ENCODE measurements at places on chromosomes 1 and 21.

- DNase-seq = no peak
These were observed 29.6 kb downstream of the DUSP10 start for GRCh38 chr1:221712198-221712684.

- no peak for DNase-seq
These were observed 10.0 kb downstream of the MAP3K6 start for GRCh38 chr1:27356619-27357280.

DNA sequence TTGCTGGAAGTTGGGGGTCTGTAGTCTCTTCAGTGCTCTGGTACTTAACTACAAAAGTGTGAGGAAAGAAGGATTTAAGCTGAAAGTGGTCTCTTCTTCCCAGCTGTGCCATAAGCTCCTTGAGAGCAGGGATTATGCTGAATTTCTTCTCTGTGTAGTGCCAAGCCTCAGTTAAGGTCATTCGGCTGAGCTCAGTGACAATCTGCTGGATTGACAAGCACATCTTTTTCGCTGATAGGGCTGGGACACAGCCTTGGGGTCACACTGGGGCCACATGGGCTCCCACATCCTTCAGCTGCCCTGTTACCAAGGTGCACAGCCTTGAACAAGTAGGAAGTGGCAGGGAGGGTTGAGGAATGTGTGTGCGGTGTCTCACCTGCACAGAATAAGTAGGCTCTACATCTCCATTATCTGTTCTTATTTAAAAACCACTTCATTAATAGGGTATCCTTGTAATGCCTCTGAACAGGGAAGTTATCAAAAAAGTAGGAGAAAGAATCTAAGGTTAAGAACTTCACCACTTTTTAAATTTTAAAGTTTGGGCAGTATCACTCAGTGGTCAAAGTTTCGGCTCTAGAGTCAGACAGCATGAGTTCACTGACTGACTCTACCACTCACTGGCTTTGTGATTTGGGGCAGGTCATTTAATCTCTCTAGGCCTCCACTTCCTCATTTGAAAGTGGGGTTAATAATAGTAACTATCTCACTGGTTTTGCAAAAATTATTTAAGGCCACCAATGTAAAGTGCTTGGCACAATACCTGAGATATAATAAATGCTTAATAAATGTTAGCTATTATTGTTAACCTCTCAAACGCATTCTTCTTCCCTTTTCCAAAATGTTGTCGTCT, 10.3 kb downstream of the ZBTB40 start:
- DNase-seq = no peak

- DNase-seq = no peak
These were observed 559.0 kb upstream of the DAB1 start for GRCh38 chr1:57982852-57983251.

DNA sequence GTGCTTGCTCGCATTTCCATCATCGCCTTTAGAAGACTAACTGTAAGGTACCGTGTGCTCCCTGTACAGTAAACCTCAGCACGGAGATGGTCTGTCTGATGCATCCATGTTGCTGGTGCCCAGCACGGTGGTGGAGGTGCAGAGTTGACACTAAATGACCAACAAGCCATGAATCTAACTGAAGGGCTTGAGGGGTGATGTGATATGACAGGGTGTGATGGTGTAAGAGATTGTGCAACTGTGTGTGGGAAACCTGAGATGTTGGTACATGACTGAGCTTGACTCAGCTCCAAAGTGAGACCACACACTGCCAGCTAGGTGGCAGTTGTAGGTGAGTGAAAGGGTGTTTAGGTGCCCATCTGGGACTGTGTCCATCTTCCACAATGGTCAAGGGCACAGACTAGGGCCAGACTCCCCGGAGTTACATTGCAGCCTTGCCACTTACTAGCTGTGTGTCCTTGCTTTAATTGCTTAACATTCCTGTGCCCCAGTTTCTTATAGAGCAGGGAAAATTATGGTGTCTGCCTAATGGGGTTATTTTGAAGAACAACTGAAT, 21.4 kb downstream of the SLC2A1 start:
- no peak for DNase-seq

GRCh38 chr1:169484683-169485430, 887 bp downstream of the SLC19A2 start:
- no peak for DNase-seq

GRCh38 chr1:219385787-219386427, 212.2 kb downstream of the LYPLAL1 start:
- peak; percentile 88 for DNase-seq

DNA sequence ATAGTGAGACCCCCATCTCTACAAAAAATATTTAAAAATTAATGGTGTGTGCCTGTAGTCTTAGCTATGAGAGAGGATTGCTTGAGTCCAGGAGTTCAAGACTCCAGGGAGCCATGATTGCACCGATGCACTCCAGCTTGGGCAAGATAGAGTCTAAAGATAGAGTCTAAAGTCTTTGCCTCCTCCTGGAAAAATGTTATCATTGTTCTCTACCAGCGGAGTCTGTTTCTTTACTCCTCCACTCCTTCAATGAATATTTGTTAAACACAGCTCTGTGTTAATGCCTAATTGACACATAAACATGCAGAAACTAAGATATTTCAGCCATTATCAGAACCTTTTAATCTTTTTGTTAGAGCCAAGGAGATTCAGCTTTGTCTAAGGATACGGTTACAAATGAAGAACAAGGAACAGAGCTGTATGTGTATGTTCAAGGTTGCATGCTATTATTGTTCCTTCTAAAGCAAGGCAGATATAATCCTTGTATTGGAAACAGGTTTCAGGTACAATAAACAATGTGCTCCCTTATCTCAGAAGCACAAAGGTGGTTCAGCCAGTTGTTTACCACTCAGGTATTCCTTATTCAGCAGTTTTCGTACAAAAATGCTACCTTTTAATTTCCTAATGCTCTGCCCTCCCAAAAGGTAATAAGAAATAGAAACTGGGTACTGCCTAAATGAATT, 15.4 kb downstream of the OVAAL start:
- no peak for DNase-seq

GRCh38 chr1:231215681-231216385, 25.2 kb upstream of the GNPAT start:
- no peak for DNase-seq

- DNase-seq = no peak
These were observed 13.8 kb downstream of the MIER1 start for GRCh38 chr1:66938613-66939012.

DNA sequence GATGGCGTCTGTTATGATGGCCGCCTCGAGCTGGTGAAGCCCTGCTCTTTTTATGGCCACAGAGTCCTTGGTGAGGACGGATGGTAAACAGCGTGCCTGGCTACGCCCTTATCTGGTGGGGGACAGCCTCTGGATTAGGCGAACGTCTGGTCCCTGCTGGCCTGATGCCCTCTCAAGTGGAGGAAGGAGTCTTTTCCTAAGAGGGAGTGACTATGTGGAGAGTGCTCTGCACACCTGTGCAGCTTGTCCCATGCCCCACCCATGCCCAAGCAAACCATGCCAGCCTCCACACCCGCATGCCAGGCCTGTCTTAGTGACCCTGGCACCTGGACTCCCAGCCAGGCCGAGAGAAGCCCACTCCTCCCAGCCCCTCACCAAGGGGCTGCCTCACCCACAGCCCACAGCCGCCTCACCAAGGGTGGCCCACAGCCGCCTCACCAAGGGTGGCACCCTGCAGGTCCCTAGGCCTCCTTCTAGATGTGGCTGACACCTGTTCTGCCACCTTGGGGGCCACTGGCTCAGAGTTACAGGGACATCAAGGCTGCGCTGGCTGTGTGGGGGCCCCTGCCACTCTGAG, 40.2 kb downstream of the WNT9A start:
- no peak for DNase-seq

Data from NCI-H2081 (cell line).